ENCODE measurements at places on chromosomes 4 and X. TPM values are rescaled to one million over a fixed set of nuclear protein-coding genes. Genes with fewer than 3 reads are reported as not detected.

- no peaks in the 10 kb centered on the region for H3K4me1 ChIP-seq
- DNase-seq: peak; percentile 43
- no peak overlapping the region for H3K4me3 ChIP-seq
- H3K27ac ChIP-seq: no peak overlapping the region
- no peaks in the 10 kb centered on the region for H3K36me3 ChIP-seq
Measured at GRCh38 chr4:158193171-158193749, 17.0 kb upstream of the TMEM144 start.

GRCh38 chr4:175614890-175615289, 197.2 kb downstream of the GPM6A start:
- H3K4me1 ChIP-seq: no peaks in the 10 kb centered on the region
- no peak overlapping the region for H3K4me3 ChIP-seq
- H3K27ac ChIP-seq: no peak overlapping the region
- H3K36me3 ChIP-seq: no peaks in the 10 kb centered on the region

DNA sequence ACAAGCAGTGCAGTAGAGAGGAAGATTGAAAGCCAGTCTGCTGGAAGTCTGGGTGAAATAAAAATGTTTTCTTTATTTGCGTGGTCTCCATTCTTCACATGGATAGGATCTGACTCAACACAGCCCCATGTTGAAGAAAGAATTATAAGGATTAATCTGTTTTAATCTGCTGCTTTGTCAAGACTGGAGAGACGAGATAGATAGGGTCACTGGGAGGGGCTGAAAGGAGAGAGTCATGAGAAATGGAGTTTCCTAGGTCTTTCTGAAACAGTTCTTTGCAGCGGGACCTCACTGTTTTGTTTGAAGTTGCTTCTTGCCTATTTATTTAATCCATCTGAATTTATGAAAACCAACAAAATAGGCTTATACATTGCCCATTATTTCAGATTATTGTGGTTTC, 32.4 kb upstream of the RHOH start:
- DNase-seq: no peak
- no peak overlapping the region for H3K4me3 ChIP-seq
- H3K36me3 ChIP-seq: no peaks in the 10 kb centered on the region
- no peak overlapping the region for H3K27ac ChIP-seq
- H3K27me3 ChIP-seq: no peaks in the 10 kb centered on the region
- no peaks in the 10 kb centered on the region for H3K4me1 ChIP-seq

- DNase-seq: no peak
- no peaks in the 10 kb centered on the region for H3K36me3 ChIP-seq
- no peaks in the 10 kb centered on the region for H3K4me1 ChIP-seq
- no peak overlapping the region for H3K4me3 ChIP-seq
- H3K27me3 ChIP-seq: no peaks in the 10 kb centered on the region
Measured at GRCh38 chr4:86015412-86016350, 344.2 kb downstream of the MAPK10 start.

- peaks cover 8% of the 10 kb centered on the region for H3K36me3 ChIP-seq
- no peak for DNase-seq
- H3K27ac ChIP-seq: no peak overlapping the region
- H3K4me1 ChIP-seq: no peaks in the 10 kb centered on the region
- no peak overlapping the region for H3K4me3 ChIP-seq
- H3K27me3 ChIP-seq: no peaks in the 10 kb centered on the region
Measured at GRCh38 chrX:15328821-15329220, 6.5 kb downstream of the PIGA start.

GRCh38 chr4:105162123-105162796, 15.6 kb downstream of the TET2 start:
- no peaks in the 10 kb centered on the region for H3K36me3 ChIP-seq
- no peak overlapping the region for H3K4me3 ChIP-seq
- H3K4me1 ChIP-seq: peaks cover 8% of the 10 kb centered on the region
- no peak for DNase-seq

GRCh38 chrX:6783912-6784311, 249.0 kb upstream of the VCX3A start:
- H3K27ac ChIP-seq: no peak overlapping the region
- DNase-seq: no peak
- no peaks in the 10 kb centered on the region for H3K36me3 ChIP-seq

The FGFR3 gene
- 40.2 TPM for total RNA-seq

The NAA11 gene
- total RNA-seq: not detected

The CT47B1 gene
- total RNA-seq: not detected

The IRF2 gene
- total RNA-seq: 15.5 TPM

GRCh38 chr4:38530486-38530885, 133.5 kb upstream of the KLF3 start:
- no peaks in the 10 kb centered on the region for H3K36me3 ChIP-seq
- peaks cover 3% of the 10 kb centered on the region for H3K27me3 ChIP-seq
- no peak overlapping the region for H3K4me3 ChIP-seq

The IL21 gene
- total RNA-seq: not detected

DNA sequence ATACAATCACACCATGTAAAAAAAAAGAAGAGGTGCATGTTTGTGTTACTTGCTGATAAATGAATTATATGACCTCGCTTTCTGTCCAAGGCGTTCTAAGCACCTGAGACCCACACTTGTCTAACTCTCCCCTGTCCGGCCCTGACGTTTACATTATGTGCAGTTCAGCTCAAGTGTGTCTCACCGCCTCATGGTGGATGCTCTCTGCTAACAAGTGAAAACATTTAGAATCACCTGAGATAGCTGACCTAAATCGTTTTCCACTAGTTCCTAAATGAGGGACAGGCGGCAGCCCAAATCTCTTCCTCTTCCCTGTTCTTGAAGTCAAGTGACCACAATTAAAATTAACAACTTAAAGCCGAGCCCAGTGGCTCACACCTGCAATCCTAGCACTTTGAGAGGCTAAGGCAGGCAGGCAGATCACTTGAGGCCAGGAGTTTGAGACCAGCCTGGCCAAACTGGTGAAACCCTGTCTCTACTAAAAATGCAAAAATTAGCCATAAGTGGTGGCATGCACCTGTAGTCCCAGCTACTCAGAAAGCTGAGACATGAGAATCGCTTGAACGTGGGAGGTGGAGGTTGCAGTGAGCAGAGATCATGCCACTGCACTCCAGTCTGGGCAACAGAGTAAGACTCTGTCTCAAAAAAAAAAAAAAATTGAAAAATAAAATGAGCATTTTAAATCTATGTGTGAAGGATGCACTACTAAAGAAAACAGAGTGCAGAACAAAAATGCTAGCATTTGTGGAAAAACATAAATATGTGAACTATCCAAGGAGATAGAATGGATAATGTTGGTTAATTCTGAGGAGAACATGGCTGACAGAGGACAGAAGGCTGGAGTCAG, 3.9 kb upstream of the TIFA start:
- no peaks in the 10 kb centered on the region for H3K27me3 ChIP-seq
- H3K36me3 ChIP-seq: no peaks in the 10 kb centered on the region
- H3K27ac ChIP-seq: no peak overlapping the region
- H3K4me3 ChIP-seq: no peak overlapping the region
- peaks cover 17% of the 10 kb centered on the region for H3K4me1 ChIP-seq
- no peak for DNase-seq

The GPC3 gene
- total RNA-seq: 805 TPM

DNA sequence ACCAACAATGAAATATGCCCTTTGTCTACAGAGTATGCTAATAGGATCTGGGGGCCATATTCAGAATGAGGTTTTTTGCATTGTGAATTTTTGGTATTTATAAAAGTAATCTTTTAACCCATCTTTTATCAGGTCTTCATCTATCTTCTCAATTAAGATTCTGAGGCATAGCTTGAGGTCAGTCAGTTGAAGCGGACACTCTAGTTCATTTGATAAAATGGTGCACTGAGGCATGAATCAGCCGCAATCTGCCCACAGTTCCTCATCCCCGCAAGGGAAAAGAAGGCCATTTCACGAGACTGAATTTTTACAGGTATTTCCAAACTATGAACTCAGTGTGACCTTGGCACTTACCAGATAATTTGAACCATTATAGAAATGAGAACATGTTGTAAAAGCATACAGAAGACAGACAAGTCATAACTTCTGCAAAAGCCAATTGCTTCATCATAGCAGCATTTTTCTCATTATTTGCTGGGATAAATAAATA, 19.3 kb upstream of the VCX2 start:
- no peaks in the 10 kb centered on the region for H3K27me3 ChIP-seq
- no peak overlapping the region for H3K27ac ChIP-seq
- no peak for DNase-seq
- no peaks in the 10 kb centered on the region for H3K4me1 ChIP-seq
- H3K36me3 ChIP-seq: no peaks in the 10 kb centered on the region

- no peaks in the 10 kb centered on the region for H3K36me3 ChIP-seq
- DNase-seq: no peak
Measured at GRCh38 chrX:135513130-135513515, 7.3 kb upstream of the INTS6L start.

DNA sequence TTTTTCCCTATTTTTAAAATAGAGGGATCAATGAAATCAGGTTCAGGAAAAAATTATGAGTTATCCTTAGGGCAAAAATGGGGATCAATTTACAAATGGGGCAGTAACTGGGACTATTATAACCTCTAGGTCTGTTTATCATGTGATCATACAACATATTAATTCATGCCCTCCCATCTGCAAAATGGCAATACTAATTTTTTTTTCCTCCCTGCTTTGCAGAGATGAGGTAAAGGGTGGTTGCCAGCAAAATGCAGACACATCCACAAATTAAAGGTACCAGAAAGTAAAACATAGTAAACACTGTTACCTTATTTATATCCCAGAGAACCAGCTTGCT, 467 bp downstream of the HSD17B11 start:
- H3K36me3 ChIP-seq: no peaks in the 10 kb centered on the region
- H3K27me3 ChIP-seq: no peaks in the 10 kb centered on the region
- peak overlapping the region; percentile 88 for H3K4me3 ChIP-seq
- DNase-seq: no peak

The ATP2B3 gene
- total RNA-seq: not detected

The FAM13A gene
- total RNA-seq: 1.6 TPM

DNA sequence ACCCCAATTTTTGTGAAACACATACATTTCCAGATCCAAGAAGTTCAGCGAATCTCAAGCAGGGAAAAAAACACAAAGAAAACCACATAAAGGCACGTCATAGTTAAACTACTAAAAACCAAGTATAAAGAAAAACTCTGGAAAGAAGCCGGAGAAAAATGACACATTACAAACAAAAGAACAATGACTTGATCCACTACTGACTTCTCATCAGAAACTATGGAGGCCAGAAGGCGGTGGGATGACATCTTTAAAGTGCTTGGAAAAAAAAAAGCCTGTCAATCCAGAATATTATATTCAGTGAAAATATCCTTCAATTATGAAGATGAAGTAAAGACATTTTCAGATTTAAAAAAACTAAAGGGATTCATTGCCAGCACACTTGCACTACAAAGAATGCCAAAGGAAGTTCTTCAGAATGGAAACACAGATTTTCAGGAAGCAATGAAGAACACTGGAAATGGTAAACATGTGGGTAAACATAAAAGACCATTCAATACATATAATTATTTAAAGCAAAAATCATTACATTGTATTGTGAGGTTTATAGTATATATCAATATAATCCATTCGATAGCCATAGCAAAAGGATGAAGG, 32.6 kb upstream of the PPP2R2C start:
- H3K4me1 ChIP-seq: no peaks in the 10 kb centered on the region
- no peaks in the 10 kb centered on the region for H3K27me3 ChIP-seq
- H3K27ac ChIP-seq: no peak overlapping the region
- H3K36me3 ChIP-seq: no peaks in the 10 kb centered on the region

The HSD17B13 gene
- total RNA-seq: 0.04 TPM

GRCh38 chrX:133658293-133658911, 243.1 kb upstream of the GPC4 start:
- H3K27ac ChIP-seq: no peak overlapping the region
- H3K36me3 ChIP-seq: peaks cover 49% of the 10 kb centered on the region
- H3K27me3 ChIP-seq: no peaks in the 10 kb centered on the region

- no peaks in the 10 kb centered on the region for H3K27me3 ChIP-seq
- H3K36me3 ChIP-seq: peaks cover 15% of the 10 kb centered on the region
- H3K27ac ChIP-seq: no peak overlapping the region
- DNase-seq: no peak
Measured at GRCh38 chr4:169716677-169717076, 41.1 kb downstream of the HPF1 start.

The CPE gene
- total RNA-seq: 94.9 TPM

DNA sequence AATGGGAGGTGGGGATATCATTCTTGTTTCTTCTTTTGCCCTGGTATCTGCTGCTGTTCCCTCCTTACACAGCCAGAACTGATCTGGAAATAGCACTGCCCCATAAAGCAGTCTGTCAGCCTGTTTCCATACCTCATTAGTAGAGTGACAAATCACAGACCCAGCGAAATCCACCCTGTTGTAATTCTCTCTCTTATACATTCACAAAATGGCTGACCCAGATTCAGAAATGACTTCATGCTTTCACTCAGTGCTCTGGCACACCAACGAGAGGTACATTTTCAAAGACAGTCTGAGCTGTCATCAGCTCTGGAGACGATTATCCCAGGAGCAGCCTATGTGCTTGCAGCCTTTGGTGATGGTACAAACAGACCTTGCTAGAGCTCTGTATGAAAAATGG, 164.6 kb downstream of the AFF2 start:
- DNase-seq: no peak
- no peaks in the 10 kb centered on the region for H3K27me3 ChIP-seq
- H3K27ac ChIP-seq: no peak overlapping the region
- H3K4me3 ChIP-seq: no peak overlapping the region
- H3K36me3 ChIP-seq: no peaks in the 10 kb centered on the region

DNA sequence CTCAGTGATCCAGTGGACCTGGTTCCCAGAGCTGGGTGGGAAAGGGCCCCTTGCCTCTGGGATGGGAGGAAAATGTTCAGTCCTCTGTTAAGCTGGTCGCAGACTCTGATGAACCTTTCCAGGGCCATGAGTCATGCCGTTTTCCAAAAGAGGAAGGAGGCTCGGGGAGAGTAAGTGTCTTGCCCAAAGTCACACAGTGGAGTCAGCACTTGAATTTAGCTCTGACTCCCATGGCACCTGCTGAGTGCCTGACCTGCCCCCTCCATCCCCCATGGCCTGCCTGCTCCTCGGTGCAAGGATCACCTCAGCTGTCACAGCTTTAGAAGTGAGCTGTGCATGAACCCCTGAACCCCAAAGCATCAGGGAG, 14.0 kb upstream of the KIAA0232 start:
- peak overlapping the region; percentile 18 for H3K27ac ChIP-seq
- H3K4me1 ChIP-seq: peaks cover 82% of the 10 kb centered on the region
- H3K36me3 ChIP-seq: no peaks in the 10 kb centered on the region

DNA sequence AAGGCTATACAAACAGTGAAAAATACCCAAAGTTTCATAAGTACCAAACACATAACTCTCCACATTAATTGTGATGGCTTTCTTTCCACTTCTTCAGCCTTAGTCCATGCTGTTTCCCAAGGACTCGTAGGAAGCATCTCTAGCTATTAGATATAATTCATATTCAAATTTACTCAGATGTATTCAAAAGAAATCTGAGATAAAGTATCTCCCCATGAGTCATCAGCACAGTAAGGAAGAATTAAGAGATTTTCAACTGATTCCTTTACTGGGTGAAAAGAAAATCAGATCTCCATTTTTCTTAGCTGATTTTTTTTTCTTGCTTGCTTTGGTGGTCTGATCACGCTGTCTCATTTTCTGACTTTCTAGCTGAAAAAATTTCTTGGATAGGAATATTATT, 71.7 kb downstream of the MID1 start:
- DNase-seq: no peak
- H3K4me3 ChIP-seq: no peak overlapping the region
- no peaks in the 10 kb centered on the region for H3K36me3 ChIP-seq
- no peak overlapping the region for H3K27ac ChIP-seq
- no peaks in the 10 kb centered on the region for H3K4me1 ChIP-seq

The SSX2 gene
- total RNA-seq: not detected

The GPR143 gene
- 0.60 TPM for total RNA-seq

Data from HepG2 (cell line).